Fibroblast of skin of left biceps (primary cell): ENCODE measurements at places on chromosomes 7 and 10.

DNA sequence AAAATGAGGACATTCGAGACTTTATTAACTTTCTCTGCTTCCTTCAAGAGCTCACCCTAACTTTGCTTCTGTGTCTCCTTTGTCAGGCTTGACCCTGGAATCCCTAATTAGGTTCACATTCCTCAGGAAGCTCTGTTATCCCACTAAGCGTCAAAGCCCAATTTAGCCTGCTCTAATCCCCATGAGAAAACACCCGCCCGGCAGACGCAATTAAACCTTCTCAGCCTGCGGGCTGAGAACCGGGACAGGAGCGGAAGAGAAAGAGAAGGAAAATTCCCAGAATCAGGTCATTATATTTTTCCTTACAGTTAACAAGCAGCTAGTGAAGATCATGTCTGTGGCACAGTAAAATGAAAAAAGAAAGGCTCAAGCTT is 93.0 kb downstream of the TNS3 start:
- no peak for DNase-seq

- no peak for DNase-seq
Measured at GRCh38 chr10:1966712-1967376, 229.5 kb upstream of the ADARB2 start.

DNA sequence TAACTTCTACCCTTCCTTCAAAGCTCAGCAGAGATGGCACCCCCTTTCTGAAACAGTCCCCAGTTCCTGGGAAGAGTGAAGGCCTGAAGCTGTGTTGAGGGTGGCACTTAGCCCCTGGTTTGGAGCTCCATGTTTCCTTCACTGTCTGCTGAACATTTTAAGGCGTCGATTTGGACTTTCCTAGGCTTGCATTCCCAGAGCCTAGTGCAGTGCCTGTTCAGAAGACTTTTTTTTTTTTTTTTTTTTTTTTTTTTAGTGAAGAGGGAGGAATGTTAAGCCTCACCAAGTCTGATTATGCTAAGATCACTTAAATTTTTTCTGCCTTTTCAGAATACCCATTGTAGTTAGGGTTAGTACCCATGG is 97.0 kb downstream of the PFKFB3 start:
- DNase-seq: no peak

DNA sequence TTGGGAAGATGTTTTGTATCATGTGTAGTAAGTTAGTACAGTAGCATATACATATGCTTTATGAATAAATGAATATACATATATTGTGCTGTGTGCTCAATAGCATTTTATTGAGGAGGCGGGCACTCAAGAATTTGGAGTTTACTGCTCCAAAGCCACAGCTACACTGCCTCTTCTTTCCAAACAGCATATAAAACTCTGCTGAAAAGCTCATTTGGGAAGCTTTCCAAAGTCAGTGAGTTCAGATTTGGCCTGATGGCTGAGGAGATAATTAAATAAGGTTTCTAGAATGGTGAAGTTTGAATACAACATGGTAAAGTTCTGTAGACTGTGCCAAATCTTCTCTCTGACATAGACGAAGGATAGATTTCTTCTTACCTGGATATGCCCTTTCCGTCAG is 29.8 kb downstream of the CDK1 start:
- no peak for DNase-seq

- DNase-seq: no peak
Measured at GRCh38 chr7:154937837-154938236, 65.1 kb downstream of the PAXIP1 start.
